ENCODE measurements at places on chromosomes 5 and 9. TPM values are rescaled to one million over a fixed set of nuclear protein-coding genes. Genes with fewer than 3 reads are reported as not detected.

DNA sequence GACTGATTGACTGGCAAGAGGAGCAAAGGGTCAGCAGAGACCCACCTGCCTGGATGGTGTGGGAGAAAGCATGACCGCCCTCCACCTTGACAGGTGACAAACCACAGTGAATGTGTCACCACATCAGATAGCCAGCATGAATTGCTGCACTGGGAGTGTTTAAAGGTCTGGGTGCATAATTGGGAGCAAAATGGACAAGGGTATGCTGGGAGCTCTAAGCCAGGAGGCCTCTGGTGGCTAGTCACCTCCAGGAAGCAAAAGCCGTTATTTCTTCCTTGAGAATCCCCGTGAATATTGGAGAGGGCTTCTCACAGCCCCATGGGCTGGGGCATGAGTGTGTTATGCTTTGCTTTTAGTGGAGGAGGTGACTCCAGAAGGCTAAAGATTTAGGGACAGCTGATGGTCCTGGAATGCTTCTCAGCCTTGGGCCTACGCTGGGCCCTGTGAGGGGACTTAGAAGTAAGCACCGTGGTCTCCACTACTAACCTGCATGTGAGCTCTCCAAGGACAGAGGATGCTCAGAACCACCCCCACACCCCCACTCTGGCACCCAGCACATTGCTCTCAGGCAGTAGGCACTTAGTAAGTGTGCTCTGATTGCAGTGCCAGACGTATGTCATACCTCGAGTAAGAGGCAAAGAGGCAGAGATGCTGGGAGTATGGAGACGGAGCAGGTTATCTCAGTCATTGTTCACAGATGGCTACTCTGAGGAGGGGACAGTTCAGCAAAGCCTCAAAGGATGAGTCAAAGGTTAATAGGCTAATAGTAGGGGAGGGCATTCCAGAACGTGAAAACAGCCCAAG is 9.1 kb upstream of the IRF1 start:
- DNase-seq = peak; percentile 60

DNA sequence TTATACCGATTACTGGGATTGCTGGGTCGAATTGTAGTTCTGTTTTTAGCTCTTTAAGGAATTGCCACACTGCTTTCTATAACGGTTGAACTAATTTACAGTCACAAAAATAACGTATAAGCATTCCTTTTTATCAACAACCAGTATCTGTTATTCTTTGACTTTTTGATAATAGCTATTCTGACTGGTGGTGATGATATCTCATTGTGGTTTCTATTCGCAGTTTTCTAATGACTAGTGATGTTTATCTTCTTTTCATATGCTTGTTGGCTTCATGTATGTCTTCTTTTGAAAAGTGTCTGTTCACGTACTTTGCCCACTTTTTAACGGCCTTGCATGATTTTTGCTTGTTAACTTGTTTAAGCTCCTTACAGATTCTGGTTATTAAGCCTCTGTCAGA is 74.4 kb downstream of the FAM174A start:
- DNase-seq = no peak

DNA sequence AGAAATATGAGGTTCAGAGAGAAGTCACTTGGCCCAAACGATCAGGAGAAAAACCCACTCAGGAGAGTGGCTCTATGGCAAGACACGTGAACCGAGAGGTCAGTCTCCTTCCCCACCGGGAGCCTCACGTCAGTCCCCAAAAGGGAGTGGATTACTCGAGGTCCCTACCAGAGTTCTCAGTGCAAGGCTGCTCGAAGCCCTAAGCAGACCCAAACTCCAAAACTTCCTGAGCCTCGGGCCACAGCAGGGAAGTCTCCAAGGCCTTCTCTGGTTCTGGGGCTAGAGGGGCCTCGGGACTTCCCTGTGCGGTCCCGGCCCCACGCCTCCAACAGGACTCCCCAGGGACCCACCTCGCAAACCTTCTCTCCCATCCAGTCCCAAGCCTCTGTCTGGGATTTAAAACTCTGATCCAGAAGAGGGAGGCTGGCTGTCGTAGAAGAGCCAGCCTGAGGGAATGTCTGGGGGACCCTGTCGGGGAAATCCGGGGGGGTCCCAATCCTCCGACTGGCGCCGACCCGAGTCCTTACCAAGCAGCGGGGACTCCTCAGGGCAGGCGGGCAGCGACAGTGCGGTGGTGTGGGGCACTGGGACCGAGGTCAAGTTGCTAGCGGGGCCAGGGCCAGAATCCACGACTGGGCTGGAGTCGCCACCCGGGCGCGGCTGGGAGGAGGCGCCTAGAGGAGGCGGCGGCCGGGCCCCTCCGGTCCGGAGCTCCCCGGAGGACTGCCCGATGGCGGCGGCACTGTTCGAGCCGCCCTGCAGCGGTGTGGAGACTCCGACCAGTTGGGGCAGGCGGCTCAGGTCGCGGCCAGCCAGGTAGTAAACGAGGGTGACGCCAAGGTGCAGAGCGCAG is 679 bp downstream of the B4GALT1 start:
- DNase-seq = no peak

GRCh38 chr5:39228596-39228995 is 9.2 kb upstream of the FYB1 start:
- no peak for DNase-seq

DNA sequence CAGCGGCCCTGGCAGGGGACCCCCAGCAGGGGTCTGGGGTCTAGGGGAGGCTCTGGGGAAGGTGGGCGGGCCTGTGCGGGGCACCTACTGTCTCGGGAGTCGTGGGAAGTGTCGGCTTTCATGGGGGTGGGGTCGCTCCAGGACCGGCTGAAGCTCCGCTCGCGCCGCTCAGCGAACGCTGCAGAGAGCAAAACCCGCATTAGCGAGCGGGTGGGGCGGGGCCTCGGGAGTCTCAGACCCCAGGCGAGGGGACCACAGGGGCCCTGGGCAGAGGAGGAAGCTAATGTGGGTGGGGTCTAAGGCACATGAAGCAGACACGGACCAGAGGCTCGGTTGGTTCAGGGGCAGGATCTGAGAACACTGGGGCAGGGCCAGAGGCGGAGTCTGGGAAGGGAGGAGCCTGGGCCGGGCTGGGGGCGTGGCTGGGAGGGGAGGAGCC is 5.5 kb downstream of the NSMF start:
- DNase-seq = peak; percentile 55

- no peak for DNase-seq
Observed at GRCh38 chr5:180162304-180162661, 46.7 kb downstream of the RASGEF1C start.

- no peak for DNase-seq
Observed at GRCh38 chr5:126516852-126517251, 78.2 kb downstream of the ALDH7A1 start.

DNA sequence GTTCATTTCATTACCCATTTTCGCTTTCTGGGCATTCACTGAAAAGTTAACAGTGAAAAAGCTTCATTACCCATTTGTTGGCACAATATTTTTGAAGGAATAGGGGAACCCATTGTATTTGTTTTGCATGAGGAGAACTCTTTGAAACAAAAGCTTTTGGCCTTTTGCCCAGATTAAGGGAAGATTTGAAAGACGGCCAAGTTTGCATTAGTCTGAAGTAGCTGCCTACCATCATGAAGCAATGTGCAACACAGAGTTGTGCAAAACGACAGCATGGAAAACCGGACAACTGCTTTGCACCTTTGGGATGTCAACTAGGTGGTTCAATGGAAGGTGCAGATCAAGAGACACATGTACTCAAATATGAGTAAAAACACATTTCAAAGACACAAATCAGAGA is 84.9 kb downstream of the TRPM3 start:
- DNase-seq = no peak

DNA sequence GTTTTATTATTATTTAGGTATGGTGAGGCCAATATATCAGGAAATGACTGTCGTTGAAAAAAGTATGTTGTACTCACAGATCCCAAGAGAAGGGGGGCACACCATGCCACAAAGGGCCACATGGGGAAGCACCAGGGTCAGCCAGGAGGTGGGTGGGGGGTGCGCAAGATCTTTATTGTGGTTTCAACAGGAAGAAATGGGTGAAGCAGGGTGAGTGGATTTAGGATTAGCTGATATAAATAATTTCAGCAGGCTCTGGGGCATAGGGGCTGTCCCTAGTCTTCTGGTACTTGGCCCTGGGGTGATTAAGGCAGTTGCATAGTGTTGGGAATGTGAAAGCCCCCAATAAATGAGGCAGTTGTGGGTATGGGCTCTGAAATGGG is 8.6 kb downstream of the PDCD1LG2 start:
- no peak for DNase-seq

DNA sequence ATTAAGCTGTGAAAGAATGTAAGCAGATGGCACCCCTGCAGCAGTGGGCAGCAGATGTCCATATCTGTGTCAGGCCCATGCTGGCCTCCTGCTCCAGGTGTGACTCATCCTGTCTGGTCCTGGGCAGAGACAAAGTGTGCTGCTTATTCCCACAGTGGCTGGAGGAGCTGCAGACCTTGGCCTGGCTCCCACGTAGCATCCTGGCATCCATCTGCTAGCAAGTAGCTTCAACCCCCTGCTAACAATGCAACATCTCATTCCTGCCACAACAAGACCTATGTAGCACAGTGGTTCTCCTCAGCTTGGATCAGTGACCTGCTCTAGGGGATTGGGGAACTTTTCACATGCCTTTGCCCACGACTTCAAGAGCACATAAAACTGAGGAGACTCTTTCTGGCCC is 126.4 kb upstream of the SLC12A2 start:
- DNase-seq = no peak

GRCh38 chr9:36141761-36142160 is 5.2 kb downstream of the GLIPR2 start:
- DNase-seq = no peak

DNA sequence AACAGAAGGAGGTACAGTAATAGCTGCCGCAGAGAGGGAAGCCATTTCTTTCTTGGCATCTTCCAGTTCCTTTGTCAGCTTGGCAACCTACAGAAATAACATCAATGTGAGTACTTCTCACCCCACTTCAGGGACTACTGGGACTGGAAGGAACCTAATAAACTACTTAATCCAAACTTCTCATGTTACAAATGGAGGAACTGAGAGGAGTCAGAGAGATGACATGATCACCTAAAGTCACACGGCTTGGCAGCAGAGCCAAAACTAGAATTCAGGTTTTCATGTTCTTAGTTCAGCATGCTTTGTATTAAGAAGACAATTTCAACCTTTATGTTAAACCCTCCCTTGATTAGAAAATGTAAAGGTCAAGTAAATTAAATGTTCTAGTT is 44.7 kb downstream of the DIAPH1 start:
- DNase-seq = no peak

DNA sequence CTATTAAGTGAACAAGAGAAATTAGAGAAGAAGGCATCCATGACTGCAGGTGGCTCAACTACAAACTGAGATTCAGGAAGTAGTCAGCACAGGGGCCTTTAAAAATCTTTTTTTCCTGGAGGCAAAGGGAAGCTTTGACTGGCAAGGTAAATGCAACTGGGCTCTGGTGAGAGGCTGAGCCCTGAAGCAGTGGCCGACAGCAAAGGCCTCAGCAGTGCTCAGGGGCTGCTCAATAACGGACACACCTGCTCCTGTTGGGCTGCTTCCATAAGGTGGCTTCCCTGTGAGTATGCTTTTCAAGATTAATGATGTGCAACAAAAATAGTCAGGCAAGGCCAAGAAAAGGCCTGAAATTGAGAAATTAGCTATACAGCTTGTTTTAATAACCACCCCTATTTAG is 134.2 kb upstream of the RGMB start:
- DNase-seq = no peak

DNA sequence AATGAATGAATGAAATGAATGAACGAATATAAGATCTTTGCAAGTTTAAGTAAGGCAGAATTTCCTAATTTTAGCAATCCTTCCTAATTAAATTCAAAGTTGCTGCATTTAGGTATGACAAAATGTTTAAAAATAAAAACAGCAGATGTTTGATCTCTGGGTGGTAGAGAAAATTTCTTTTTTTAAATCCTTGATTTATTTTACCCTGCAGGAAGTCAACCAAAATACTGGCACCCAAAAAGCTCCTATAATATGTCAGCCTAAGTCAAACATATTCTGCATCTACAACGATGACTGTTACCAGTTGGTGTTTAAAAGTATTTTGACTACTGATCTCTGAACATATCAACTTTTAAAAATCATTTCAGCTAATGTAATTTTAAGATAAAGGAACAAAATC is 58.4 kb downstream of the TTC39B start:
- DNase-seq = no peak

- DNase-seq = no peak
Observed at GRCh38 chr5:180289433-180289832, 2.5 kb downstream of the MAPK9 start.

DNA sequence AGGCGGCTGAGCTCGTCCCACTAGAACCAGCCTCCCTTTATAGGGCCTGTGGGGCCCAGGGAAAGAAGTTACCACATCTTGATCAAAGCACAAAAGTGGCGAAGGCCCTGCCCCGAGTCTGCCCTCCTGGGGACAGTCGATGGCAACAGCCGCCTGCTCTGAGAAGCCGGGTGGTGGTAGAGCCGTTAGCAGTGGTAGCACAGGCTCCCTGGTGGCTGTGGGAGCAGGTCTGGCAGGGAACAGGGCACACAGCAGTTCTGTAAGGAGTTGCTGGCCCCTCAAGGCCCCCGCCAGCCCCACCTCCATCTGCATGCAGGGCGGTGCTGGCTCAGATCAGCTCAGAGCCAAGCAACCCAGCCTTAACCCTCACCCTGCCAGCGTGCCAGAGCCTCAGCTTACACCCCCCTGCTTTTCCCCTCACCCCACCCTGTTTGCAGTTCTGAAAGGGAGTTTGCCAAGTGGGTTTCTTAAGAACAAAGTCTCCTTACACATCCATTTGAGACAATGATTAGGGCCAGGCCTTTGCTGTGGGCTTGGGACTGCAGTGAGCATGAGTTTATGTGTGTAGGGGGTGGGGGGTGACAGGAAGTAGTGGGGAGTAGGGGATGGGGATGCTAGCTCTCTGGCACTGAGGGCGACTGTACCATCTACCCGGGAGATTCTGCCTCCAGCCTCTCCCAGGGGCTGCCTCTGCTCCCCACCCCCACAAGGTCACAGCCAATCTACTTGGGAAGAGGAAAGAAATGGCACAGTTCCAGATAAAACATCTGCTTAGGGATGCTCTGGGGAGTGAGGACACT is 11.8 kb downstream of the ACSL6 start:
- no peak for DNase-seq

- DNase-seq = no peak
Observed at GRCh38 chr9:128819716-128820664, 1.7 kb downstream of the ENDOG start.

- DNase-seq = no peak
Observed at GRCh38 chr9:117552811-117553210, 138.0 kb upstream of the ASTN2 start.

DNA sequence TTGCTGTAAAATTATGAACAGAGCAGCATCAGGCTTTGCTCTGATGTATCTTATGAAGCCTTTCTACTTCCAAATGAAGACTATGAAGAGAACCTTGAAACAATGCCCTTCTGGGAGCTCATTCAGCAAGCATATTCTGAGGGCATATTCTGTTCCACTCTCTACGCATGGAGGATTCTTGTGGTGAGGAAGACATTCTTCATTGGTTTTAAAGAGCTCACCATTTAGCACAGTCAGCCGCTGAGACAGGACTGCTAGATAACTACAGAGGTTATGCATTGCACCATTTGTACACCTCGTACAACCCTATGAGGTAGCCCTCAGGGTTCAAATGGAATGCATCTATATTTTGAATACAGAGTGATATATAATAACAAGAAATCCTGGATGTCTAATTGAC is 61.0 kb downstream of the INVS start:
- no peak for DNase-seq

GRCh38 chr5:180138214-180138975 is 66.8 kb upstream of the RNF130 start:
- DNase-seq = no peak

DMRTA1 gene
- total RNA-seq = not detected

BDP1 gene
- 25.0 TPM for total RNA-seq

GAPT gene
- total RNA-seq = not detected

FAM78A gene
- 6.2 TPM for total RNA-seq

MAMDC2 gene
- 3.4 TPM for total RNA-seq

PNPLA7 gene
- 13.5 TPM for total RNA-seq

FTMT gene
- not detected for total RNA-seq

PDE6A gene
- total RNA-seq = not detected
